Amniotic epithelial cell (primary cell): ENCODE measurements at places on chromosomes 3 and 15.
A peak's percentile ranks its signal among the peaks of the same experiment; 100 is the strongest.

GRCh38 chr3:185046164-185046515 is 106.7 kb downstream of the C3orf70 start:
- no peak for DNase-seq

DNA sequence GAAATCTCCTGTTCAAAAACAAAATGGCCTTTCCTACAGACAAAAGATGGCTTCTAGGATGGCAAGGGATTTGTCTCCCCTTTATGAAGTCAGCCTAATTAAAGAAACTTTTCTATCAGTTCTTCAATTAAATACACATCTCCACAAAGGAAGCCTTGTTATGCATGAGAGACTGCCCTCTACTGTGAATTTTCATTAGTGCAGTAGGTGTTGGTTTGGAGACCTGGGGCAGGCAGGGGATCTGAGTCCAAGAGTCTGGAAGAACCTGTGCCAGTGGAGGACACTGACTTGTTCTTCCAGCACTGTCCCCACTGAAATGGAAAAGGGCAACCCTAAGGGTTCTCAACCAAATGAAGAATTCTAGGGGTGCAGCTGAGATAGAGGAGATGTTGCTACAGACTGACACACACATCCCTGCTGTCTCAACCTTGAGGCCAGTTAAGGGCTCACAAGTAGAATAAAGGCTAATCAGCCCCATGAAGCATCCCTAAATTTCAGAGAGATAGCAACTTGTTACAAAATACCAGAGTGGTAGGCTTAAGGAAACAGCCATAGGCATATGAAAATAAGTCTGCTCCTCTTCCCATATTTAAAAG is 174.0 kb upstream of the PRICKLE2 start:
- peak; percentile 67 for DNase-seq

DNA sequence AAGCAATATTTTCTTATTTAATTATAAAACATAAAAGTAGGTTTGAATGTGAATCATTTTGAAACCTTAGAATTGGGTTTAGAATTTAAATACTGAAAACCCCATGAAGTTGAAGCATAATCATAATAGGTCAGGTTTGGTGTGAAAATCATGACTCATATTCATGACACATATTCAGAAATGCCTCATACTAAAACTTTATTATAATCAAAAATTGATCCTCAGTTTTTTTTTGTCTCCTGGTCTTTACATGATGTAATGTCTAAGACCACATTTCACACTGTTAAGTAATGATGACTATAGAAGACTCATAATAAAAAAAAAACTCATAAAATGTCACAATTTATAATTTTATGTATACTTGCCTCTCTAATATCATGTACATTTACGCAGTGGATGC is 190.4 kb downstream of the FOXP1 start:
- DNase-seq, result no peak

DNA sequence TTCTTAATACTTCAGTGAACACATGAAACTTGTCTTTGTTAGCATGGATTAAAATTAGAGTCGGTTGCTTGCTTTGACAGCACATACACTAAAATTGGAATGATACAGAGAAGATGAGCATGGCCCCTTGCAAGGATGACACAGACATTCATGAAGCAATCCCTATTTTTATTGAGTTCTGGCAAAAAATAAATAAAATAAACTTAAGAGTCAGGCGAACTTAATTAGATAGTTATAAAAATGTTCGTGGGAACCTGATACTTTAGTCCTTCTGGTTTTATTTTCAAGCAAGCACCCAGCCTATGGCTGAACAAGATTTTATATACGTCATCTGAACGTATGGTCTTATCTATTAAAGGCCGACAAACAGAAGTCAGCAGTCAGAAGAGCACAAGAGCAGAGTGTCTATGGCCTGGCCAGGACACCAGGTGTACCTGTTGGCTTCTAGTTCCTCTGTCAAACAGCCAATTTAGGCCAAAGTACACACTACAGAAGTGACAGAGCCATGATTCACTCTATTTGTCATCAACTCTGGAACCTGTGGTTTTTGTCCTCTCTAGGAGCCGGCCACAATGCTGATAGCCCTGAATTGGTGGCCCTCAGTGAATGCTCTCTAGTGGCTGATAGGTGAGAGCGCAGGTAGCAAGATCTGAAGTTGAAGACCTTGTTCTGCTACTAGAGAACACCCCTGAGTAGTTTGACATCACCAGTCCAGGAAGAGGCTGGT is 64.3 kb downstream of the LEO1 start:
- no peak for DNase-seq

DNA sequence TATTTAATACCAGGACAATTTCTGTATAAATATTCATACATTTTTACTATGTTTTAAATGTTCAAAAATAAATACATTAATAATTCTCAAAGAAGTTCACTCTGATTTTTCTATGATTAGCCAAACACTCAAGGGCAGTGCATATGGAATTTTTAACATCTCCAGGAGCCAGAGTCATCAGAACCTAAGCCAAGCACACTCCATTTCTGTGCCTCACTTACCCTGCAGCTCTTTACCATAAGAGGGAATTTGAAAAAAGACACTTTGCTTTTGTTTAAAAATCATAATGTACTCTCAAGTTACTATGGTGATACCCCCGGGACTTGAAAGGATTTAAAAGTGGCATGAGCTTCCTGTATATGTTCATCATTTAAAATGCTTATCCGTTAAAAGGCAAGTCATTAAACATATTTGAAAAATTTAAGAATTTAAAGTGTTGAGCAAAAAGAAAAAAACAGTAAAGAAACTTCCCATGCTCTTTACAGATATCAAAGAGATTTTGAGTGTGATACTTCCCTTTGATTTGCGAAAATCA is 747.4 kb upstream of the NECTIN3 start:
- DNase-seq, result no peak

DNA sequence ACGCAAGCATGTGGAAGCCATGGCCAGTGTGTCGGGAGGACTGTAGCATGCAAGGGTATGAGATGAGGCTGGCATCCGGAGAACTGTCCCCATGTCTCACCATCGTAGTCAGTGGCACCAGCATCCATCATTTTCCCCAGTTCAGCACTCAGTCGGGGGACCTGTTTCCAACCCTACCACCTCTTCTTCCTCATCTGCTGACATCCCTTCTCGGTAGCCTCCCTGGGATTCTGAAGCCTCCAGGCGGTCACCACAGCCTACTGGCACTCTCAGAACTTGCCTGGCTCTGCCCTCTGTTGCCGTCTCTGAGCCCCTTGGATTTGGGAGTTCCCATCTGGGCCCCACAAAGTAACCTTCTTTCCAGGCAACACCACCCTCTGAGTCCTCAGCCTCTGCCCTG is 131.1 kb upstream of the ABHD17C start:
- DNase-seq, result no peak

- no peak for DNase-seq
Measured at GRCh38 chr3:85838921-85839320, 880.1 kb downstream of the CADM2 start.

- DNase-seq, result no peak
Measured at GRCh38 chr15:91887921-91888373, 34.4 kb downstream of the SLCO3A1 start.
